NCI-H510A (cell line): ENCODE measurements at places on chromosomes 11 and 22.

GRCh38 chr11:6746086-6746618 is 25.6 kb downstream of the OR2AG2 start:
- no peak for DNase-seq

DNA sequence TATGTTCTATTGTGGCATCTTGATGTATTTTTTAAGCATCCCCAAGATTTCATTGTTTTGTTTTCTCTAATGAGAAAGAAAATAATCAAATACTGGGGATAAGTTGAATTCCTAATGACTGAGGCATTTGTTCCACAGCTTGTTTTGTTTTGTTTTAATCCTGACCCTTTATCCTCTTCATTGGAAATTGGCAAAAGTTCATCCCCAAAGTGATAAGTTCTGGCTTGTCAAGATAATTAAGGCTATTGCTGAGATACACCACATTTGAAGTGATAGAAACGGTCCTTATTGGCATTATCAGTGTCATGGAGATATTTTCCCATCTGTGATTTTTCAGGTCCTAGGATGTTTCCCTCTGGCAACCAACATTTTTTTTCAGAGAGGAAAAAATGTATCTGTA is 65.0 kb downstream of the SLC36A4 start:
- DNase-seq, result no peak

GRCh38 chr22:26573026-26573662 is 16.8 kb downstream of the TPST2 start:
- no peak for DNase-seq

DNA sequence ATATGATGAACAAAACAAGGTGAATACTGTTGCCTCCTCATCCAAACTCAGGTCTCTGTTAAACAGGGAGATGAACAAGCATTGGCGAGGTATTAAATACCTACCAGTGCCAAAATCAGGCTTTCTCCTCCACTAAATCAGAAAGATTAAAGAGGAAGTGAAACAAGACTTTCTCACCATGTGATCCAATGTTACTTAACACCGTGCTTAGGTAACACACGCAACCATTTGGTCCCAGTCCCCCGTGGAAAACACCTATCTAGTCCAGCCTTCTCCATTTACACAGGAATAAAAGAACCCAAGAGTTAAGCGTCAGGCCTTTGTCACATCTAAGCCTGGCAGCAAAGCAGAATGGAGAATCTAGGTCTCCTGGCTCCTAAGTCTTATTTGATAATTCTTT is 34.5 kb downstream of the TENM4 start:
- DNase-seq, result no peak

DNA sequence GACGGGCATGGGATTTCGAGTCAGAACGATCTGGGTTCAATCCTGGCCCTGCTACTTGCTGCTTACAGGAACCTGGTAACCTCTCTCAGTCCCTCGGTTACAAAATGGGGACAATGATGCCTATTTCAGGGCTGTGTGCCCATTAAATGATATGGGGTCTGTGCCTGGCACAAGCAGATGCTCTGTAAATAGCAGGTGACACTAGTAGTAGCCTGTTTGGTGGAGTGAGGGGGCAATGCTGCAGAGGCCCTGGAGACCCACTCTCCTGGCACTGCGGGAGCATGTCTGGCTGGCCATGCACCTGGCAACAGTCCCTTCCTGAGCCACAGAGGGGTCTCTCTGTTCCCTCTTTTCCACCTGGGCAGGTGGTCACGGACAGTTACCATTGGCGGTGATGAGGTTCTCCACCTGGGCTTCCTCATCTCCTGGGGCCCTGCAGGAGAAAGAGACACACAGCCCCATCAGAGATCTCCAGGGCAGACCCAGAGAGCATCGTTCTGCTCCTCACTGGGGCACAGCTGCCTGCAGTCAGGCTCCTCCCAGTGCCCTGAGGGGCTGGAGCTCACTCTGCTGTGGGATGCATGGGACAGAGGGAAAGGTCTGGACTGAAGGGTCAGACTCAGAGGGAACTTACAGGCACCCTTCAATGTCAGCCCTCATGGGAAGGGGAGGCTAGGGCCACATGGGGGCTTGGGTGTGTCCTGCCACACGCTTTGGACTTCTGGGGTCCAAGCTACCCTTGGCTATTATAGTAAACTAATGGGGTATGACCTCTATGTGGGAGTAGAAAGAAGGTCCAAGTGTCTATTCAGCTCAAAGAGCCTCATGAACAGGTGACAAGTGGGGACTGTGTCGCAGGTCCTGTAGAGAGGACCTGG is 15.6 kb upstream of the FXYD2 start:
- DNase-seq, result no peak

GRCh38 chr11:64384981-64385944 is 26.3 kb downstream of the RPS6KA4 start:
- no peak for DNase-seq

- no peak for DNase-seq
Measured at GRCh38 chr22:49997932-49998717, 14.4 kb downstream of the IL17REL start.

GRCh38 chr11:117828611-117829368 is 4.2 kb upstream of the FXYD2 start:
- DNase-seq, result no peak

DNA sequence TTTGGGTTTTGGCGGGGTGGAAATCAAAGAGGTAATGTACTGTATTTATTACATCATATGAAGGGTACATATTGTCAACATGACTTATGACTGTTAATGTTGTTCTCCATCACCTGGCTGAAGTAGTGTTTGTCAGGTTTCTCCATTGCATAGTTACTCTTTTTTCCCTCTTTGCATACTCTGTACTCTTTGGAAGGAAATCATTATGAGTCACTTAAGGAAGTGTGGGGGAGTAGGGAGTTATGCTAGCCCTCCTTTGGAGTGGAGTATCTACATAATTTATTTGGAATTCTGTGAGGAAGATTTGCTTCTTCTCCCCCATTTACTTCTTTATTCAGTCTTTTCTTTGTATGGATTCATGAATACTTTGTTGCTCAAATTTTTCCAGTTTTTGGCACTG is 3.6 kb upstream of the PGR start:
- no peak for DNase-seq

GRCh38 chr11:130150790-130151189 is 8.8 kb upstream of the ST14 start:
- DNase-seq, result no peak

DNA sequence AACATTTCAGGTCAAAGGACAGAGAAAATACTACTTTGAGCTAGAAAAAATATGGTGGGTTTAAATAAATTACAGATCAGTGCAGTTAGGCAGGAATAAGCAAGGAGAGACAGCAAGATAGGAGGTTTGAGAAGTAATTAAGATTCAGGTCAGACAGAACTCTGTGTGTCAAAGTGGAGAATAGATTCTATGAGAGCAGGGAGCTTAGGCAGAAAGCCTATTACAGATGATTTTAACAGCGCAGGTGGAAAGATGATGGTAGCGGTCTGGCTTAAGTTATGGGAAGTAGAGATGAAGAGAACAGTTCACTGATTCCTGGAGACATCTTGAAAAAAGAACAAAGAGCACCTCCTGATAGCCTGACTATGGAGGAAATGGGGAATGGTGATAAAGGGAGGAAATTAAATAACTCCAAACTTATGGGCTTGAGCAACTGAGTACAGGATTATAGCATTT is 106.0 kb downstream of the APIP start:
- no peak for DNase-seq

GRCh38 chr22:50272044-50272802 is 2.0 kb upstream of the MAPK11 start:
- no peak for DNase-seq

DNA sequence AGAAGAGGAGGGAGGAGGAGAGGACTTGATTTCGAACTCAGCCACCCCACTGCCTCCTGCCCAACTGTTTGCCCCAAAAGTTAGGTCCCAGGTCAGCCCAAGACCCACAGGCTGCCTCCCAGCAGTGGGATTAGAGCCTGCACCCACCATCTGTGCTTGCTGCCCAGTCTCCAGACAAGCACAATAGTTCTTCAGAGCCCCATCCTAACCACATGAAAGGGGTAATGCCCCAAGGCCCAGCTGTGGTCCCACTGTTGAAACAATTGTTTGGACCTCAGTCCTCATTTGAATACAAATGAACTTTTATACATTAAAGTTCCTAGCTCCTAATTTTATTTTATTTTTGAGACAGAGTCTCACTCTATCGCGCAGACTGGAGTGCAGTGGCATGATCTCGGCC is 5.4 kb upstream of the VPS51 start:
- no peak for DNase-seq

- no peak for DNase-seq
Measured at GRCh38 chr11:76257074-76257719, 50.9 kb upstream of the WNT11 start.

DNA sequence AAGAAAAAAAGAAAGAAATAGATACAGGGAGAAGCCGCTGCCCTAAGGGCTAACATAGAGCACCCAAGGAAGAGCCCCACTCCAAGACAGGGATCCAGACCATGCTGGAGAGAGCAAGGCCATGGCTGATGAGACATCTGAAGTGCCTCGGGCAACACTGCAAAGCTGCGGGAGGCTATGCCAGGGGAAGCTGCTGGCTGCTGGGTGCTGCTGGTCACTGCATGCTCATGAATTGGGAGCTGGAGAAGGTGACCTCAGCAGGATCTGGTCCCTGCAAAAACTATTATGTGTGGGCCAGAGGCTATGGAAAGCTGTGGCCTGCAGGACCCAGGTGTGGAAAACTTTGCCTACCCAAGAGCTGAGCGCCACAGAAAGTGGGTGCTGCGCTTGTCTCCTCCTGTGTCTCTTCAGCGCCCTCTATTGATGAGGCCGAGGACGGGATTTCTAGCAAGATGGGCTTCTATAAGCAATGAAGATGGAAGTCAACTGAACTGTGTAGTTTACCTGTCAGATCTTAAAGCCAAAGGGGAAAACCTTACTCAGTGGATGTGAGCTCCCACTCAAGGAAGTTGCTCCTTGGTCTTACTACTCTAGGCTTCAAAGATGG is 17.3 kb upstream of the SLC29A2 start:
- peak; percentile 40 for DNase-seq

GRCh38 chr11:91489989-91490388 is 734.6 kb upstream of the FAT3 start:
- DNase-seq, result no peak

- DNase-seq, result no peak
Measured at GRCh38 chr11:37710031-37710430, 1112.0 kb upstream of the RAG2 start.

DNA sequence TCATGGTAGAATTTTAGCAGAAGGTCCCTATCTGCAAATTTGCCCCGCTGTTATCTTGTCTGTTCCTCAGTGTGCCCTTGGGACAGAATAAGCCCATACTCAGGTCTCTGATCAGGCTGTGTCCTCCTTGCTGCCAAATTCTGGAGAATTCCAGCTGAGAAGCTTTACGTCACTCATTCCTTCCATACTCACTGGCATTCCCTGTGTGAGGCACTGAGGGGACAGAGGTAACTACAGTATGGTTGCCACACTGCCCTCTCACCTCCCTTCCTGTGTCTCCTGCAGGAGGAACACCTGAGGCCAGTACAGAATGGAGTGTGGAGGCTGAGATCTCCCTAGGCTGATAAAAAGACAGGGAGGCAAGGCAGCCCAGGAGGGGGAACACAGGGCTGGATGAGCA is 31.5 kb downstream of the SHISA8 start:
- DNase-seq, result no peak

DNA sequence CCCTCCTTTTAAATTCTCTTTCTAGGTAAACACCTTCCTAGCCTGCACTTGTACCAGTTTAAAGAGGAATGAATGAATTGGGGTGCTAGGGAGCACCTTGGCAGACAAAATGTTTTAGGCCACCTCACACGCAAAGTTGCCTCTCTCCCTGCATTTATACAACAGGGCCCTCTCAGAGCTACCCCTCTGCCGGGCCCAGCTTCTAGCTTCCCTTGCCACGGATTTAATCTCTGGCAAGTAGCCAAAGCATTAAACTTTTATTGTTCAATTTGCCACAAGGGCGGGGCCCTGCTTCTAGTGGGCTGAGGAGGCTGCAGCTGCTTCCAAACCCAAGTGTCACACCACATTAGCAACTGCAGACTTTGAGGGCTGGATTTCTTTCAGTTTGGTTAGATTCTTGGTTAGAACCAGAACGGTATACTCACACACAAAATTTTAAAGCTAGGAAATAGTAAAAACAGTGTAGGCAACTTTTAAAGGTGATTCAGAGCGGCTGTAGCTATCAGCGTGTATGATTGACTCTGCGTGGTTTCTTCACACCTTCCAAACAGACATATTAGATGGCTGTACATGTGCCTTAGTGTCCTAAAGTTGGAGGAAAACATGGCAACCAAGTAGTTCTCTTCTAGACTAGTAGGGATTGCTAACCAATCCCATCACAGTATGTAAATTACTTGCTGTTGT is 6.5 kb downstream of the KREMEN1 start:
- DNase-seq, result peak; percentile 73

- no peak for DNase-seq
Measured at GRCh38 chr11:87573708-87574107, 536.0 kb downstream of the TMEM135 start.

DNA sequence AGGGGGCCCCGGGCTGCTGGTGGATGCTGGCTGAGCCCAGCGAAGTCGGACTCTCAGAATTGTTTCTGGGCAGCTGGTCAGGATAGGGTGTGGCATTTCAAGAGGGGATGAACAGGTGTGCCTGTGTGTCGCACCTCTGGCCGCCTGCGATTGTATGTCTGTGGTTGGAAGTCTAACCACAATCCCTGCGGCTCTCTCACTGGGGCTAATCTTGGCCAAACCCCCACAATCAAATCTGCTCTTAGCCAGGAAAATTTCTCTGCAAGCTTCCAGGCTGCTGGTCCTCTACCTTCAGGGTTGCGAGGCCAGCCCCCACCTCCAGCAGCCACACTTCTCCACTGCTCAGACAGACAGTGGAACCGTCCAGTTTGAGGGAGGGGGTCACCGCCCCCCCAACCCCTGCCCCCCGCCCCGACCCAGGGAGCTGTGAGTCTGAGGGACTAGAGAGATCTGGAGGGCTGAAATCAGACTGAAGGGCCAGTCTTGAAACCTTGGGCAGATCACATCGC is 953 bp downstream of the ATG16L2 start:
- no peak for DNase-seq

DNA sequence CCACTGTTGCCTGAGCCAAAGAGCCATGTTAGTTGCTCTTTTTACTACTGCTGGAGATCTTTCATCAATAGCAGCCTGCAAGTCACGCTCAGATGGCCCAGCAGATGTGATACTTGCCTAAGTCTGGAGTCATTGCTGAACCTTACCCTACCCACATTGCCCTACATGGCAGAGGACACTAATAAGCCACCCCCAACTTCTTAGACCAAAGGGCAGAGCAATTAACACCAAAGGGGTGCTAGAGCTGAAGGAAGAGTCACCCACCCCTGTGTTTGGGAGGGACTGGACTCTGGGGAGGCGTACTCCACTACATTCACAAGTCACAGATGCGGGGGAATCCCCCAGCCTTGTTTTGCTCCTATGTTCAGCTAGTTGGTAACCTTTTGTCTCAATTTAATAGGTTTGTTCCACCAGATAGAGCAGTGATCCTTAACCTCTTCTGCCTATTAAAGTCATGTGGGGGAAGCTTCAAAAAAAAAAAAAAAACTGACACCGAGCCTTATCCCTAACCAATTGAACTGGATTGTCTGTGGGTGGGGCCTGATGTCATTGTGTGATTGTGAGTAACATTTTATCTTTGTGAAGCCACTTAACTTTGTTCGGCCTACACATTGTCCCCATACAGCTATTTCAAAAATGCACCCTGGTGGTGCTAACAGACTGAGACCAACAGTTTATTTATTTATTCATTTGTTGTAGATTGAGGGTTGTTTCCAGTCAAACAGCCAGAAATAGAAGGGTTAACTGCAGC is 13.1 kb downstream of the ADM start:
- DNase-seq, result no peak

GRCh38 chr11:123434911-123435310 is 4.8 kb downstream of the GRAMD1B start:
- DNase-seq, result no peak

GRCh38 chr22:43152357-43153071 is 1.2 kb downstream of the TSPO start:
- no peak for DNase-seq
